ENCODE measurements at places on chromosomes 12 and 14.

- DNase-seq = no peak
Measured at GRCh38 chr12:612293-612692, 51.0 kb downstream of the NINJ2 start.

DNA sequence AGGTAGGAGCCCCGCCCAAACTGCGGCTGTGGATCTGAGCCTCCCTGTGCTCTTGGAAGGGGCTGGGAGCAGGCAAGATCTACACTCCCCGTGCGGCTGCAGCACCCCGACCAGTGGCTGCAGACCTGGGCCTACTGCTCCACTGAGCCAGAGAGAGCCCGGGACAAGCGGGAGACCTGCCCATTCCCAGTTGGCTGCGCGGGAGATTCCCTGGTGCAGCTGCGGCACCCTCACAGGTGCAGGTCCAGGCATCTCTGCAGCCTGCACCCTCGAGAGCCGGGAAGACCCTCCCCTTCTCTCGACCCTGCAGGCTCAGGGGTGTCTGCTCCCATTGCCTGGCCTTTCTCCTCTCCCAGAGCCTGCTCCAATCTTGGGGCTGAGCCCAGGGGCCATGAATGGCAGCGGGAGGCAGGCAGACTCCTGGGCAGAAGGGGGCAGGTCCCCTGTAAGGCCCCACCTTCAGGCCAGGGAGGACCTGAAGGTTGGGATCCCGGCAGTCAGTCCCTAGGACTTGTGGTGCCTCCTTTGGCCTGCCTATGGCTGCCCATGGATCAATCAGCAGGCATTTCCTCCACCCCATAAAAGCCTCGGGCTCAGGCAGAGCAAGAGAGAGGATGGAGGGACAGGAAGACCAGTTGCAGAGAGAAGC, 8.8 kb upstream of the A2M start:
- DNase-seq = no peak

- DNase-seq = no peak
Measured at GRCh38 chr14:77141214-77142004, at the start of gene ZDHHC22. ZDHHC22 (minus strand) TSS chr14:77141791; CDS start chr14:77139738, 2,053 bp downstream.

- DNase-seq = no peak
Measured at GRCh38 chr12:94586589-94587259, 63.6 kb downstream of the TMCC3 start.

GRCh38 chr12:115752913-115753726, 524.4 kb downstream of the MED13L start:
- no peak for DNase-seq

DNA sequence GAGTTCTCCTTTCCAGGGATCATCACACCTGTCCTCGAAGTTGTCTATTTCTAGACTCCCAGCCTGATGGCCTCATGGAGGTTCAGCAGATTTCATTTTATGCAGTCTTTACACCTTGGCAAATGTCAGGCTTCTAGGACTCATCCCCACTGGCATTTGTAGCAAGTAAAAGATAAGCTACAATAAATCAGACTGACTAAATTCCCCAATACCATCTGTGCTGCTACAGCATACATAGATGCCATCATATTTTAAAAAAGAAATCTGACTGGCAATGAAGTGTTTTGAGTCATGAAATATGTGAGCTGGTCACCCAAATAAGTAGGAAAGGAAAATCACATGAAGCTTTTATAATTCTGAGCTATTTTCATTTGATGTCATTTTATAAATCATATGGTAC, 55.3 kb downstream of the KCNC2 start:
- DNase-seq = no peak

GRCh38 chr12:19808371-19808770, 369.1 kb downstream of the AEBP2 start:
- no peak for DNase-seq

DNA sequence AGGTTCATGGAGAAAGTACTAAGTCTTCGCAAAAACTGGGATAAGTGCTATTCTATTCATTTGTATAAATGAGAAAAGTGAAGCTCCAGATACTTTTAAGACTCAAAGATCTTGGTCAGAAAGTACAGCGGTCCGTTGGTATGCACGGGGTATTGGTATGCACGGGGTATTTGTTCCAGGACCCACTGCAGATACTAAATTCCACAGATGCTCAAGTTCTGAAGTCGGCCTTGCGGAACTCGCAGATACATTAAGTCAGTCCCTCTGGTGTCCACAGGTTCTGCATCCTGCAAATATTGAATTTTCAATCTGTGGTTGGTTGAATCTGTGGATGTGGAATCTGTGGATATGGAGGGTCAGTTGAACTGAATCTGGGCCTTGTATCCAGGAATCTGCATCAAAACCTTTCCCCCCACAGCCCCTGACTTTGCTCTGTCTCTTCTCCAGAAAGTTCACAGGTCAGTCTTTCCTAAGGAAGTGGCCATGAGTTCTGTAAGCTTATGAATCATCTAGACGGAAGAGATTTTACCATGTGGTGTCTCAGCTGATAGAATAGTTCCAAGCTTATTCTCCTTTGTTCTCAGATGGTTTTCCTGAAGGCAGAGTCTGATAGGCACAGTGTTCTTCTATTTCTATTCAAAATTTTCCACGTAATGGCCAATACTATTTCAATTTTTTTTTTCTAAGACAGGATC, 274.7 kb downstream of the NEDD1 start:
- no peak for DNase-seq

GRCh38 chr12:94603434-94604365, 46.7 kb downstream of the TMCC3 start:
- DNase-seq = peak; percentile 62

DNA sequence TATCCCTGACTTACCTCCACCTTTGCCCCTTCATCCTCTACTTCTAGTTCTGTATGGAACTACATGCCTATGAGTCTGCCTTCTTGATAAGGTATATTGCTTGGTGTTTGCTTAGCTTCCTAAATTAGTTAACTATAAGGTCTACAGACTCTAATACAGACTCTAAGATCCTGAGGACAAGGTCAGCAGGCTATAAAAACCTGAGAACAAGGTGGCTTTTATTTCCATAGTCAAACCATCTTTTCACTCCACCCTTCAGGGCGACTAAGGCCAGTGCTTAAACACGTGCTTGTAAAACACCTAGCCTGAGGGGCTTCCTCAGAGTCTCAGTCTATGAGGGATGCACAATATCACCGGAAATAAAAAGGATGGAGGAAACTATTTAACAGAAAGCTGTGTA, 36.1 kb upstream of the COL2A1 start:
- DNase-seq = no peak

DNA sequence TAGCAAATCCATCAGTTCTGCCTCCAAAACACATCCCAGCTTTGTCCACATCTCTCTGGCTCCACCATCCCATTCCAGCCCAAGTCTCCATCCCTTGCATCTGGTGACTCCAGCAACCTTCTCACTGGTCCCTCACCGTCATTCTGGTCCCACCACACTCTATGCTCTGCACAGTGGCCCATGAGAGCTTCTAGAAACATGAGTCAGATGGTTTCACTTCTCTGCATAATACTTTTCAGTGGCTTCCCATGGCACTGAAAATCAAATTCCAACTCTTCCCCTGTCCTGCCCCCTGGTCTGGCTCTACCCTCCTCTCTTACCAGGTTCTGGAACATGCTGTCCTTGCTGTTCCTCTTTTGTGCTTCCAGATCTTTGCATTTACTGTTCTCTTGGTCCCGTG, 17.2 kb upstream of the C12orf76 start:
- no peak for DNase-seq
